ENCODE measurements at places on chromosomes 6 and 20. TPM values are rescaled to one million over a fixed set of nuclear protein-coding genes. Genes with fewer than 3 reads are reported as not detected.
A peak's percentile ranks its signal among the peaks of the same experiment; 100 is the strongest.

Gene WFDC12
- not detected for total RNA-seq

GRCh38 chr6:126786262-126786661, 332.2 kb upstream of the RSPO3 start:
- no peak for DNase-seq

DNA sequence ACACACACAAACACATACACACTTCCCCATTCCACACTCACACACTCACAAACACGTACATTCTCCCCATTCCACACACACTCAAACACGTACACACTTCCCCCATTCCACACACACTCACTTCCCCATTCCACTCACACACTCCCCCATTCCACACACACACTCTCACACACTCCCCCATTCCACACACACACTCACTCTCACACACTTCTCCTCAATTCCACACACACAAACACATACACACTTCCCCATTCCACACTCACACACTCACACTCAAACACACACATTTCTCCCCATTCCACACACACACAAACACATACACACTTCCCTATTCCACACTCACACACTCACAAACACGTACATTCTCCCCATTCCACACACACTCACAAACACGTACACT, 8.7 kb upstream of the OSBPL2 start:
- DNase-seq: no peak

GRCh38 chr20:38221119-38221589, 39.4 kb downstream of the KIAA1755 start:
- no peak for DNase-seq

DNA sequence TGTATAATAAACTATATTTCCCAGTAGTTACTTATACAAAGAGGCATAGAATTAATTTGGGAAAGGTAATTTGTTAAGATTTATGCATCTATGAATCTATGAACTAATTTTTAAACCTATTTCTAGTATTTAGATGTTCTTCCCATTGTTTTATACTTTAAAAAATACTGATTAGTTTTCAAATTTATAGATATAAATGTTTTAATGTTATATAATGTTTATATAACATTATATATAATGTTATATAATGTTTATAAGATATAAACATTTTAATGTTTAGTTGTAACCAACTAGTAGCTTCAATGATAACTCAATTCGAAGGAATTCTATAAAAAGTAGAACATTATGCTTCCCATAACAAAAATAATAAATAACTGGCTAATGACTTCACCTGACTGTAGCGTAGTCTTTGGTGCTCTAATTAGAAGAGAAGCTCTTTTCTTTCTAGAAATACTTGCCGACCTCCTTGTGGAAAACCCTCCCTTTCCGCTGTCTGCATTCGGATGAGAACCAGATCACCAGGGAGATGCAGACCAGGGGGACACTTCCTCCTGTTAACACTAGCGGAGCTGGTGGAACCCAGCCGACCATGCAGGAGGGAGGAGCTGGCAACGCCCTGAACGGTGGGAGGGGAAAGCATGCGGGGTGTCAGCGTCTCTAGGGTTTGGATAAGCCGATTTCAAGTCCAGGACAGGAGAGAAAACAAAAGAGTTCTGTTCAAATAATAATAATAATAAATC, 158.4 kb downstream of the OR2B2 start:
- DNase-seq: peak; percentile 75

DNA sequence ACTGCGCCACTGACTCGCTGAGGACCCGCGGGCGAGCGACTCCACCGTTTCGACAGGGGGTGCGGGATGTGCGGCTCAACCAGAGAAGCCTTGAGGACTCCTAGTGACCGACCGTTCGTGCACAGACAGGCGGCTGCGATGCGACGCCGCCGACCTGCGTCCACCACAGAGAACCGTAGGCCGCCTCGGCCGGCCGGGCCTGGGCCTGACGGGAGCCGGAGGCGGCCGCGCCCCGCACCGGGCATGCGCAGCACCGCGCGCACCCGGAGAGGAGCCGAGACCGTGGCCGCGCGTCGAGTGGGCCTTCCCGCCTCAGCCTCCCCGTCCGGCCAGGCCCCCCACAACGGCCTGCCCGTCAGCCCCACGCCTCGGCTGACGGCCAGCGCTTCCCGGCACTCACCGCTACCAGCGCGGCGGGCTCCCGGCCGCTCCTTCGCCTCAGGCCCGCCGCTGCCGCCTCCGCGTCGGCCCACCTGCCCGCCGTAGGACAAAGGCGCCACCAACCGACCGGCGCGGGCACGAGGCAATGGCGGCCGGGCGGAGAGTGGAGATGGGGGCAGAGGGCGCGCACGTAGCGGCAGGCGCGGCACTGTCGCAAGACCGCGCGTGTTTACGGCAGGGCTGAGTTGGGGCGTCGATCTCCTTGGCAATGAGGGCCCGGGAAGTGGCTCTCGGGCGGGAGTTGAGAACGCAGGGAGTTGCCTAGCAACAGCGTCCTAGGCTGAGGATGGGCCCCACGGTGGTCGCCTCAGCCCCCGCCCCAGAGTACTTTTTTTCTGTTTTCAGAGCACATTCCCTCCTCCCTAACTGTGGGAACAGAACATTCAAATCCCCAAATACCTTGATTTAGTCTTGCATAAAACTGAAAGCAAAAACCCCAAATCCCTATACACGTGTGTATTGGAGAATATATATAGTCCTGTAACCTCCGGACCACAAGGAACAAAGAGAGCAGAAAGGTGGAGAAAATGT, at the start of gene NCOA5:
Gene NCOA5 (minus strand): TSS at position 546 of the 972 bp plus-strand sequence. CDS start 10,538 bp downstream, outside the sequence.
- DNase-seq: peak; percentile 94

Gene BTNL2
- not detected for total RNA-seq

DNA sequence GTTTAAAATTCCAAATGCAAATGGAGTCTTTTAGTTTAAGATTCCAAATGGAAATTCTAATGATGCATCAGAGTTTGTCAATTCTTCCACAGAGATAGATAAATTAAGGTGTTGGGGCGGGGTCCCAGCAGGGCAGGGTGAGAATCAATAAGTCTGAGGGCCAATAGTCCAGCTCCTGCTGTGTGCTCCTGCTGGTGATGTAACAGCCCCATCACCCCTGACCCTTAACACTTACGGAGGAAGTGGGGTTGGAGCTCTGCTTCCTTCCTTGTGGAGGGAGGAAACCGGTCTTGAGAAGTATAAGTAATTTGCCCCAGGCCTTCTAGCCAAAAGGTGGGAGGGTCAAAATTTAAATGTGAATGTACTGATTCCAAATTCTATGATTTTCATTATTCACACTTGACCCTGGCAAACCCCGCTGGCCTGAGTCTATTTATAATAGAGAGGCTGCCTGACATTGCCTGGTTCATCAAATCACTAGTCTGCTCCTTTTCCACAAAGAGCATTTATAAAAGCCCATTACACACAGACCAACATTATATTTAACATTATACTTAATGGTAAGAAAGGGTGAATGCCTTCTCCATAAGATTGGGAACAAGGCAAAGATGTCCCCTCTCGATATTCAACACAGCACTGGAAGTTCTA, 17.2 kb downstream of the ZBTB2 start:
- DNase-seq: no peak

Gene SSTR4
- not detected for total RNA-seq

DNA sequence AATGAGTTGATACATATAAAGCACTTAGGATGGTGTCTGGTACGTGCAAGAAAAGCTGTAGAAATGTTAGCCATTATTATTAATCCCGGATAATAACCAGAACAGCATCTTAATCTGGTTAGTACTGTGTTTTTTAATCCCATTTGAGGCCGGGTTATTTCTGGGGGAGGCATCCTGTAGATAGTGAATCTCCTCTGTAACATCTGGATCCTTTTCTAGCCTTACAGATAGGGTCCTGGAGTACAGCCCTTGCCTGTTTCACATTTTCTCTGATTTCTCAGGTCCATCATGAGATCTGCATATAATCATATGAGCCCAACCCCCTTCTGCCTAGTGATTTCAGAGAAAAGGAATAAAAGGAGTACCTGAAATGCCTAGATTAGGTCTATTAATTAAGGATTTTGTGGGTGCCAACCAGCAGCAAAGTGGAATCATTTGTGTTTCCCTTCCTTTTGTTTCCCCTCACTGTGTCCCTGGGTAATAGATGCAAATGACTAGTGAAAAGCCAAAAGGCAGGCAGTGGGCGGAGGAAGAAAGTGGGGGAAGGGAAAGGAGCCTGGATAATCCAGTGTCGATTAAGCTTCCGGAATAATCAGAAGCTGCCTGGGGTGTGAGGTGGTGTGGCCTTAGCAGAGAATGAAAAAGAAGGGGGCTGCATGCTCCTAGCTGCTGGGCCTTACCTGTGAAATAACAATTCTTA, 88.9 kb downstream of the SOBP start:
- DNase-seq: no peak

DNA sequence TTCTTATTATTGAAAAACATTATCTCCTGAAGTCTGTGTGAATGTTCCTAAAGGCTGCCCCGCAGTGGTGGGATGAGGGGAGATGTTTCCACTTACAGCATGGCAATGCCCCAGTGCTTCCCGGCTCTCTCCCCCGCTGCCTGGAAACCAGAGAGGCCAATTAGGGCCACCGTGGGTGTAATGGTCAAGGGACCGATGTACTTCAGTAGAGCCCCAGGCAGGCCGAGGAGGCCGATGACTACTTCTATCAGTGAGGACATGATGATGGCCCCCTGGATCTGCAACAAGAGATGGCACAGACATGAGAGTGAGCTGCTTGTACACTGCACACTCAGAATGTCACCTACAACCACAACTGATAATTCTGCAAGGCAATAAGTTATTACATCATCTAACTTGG, 117.8 kb downstream of the SLC23A2 start:
- no peak for DNase-seq

DNA sequence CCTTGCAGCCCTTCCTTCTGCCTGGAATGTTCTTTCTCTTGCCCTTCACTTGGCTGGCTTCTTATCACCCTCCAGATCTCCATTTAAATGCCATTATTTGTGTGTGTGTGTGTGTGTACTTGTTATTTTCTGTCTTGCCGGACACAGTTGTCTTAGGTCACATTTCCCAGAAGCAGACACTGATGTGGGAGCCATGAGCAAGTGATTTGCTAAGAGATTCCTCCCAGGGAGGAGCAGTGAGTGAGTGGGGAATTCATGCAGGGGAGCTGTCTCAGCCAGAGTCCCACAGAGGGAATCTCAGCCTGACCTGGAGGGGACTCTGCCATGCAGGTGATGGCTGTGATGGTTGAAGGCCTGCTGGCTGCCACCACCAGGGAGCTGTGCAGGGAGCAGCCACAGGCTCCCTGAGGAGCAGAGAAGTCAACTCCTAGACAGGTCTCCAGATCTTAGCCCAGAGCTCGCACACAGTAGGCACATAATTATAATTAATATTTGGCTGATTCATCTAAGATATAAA, 96.5 kb downstream of the SYNDIG1 start:
- DNase-seq: no peak

Gene TSHZ2
- total RNA-seq: 91.0 TPM

DNA sequence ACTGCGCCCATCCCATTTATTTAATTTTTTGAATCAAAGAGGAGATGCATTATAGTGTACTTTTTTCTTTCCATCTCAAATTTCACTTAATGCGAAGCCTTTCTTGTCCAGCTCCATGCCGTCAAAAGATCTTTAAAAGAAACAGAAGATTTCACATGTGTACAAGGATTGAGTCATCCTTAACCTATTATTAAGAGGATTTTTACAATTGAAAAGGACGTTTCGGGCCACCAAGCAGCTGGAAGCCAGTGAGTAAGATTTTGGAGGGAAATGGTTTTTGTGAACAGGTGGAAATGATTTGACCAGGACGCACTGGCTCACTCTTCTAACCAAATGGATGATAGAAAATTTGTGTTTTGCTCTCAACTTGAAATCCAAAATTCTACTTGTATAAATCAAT, 15.1 kb upstream of the CCDC170 start:
- DNase-seq: no peak

- DNase-seq: no peak
Observed at GRCh38 chr6:29919506-29920445, 22.6 kb upstream of the HLA-A start.

Gene ADGRG6
- 2.7 TPM for total RNA-seq

GRCh38 chr20:44471481-44471882, 4.2 kb upstream of the TTPAL start:
- no peak for DNase-seq
